T-helper 1 cell (primary cell): ENCODE measurements at places on chromosomes 6 and 20.

GRCh38 chr6:170043150-170043819 is 247.6 kb downstream of the DLL1 start:
- DNase-seq = no peak

DNA sequence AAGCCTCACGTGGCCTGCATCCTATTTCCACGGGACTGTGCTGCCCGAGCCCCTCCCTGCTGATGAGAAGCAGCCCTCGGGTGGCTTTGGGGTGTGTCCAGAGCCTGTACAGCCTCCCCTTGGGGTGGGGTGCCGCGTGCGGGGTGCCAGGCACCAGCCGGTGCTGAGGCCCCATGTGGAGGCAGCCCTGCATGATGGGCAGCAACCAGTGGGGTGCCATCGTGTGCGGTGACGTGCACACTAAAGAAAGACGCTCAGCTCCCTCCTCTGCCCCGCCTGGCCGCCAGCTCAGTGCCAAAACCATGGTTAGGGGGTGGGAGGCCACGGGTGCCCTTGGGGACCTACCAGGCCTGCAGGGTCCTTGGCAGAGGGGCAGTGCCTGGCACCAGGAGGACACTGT is 26.2 kb downstream of the NTSR1 start:
- no peak for DNase-seq

- DNase-seq = no peak
Measured at GRCh38 chr6:52519618-52520017, 57.2 kb downstream of the TRAM2 start.

DNA sequence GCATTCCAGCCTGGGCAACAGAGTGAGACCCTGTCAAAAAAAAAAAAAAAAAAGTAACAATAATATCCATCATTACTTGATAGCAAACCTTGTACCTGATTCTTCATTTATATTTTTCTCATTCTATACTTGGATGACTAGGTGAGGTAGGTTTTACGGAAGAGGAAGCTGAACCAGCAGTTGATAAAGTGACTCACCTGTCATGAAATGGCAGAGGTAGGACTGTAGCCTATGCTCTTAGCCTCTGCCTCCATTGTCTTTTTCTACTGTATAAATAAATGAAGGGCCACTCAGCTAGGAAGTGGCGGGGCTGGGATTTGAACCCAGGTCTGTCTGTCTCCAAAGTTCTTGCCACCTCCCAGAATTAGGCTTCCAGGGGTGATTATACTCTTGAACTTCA is 20.7 kb upstream of the EPB41L1 start:
- DNase-seq = no peak

GRCh38 chr20:35669681-35670080 is 5.0 kb upstream of the CPNE1 start:
- no peak for DNase-seq

GRCh38 chr6:109714611-109715010 is 23.5 kb downstream of the FIG4 start:
- no peak for DNase-seq

DNA sequence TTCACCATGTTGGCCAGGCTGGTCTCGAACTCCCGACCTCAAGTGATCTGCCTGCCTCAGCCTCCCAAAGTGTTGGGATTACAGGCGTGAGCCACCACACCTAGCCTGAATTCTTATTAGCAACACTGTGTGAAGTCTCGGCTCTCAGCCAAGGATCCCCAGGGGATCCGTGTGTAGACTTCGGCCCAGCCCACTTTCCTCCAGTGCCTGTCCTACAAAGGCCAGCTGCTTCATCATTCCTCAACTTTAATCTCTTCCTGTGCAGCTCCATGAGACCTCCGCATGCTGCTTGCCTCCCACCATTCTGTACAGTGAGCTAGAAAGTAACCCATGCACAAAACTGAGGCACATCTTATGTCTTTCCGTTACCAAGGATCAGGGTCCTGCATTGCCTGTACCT is 71.8 kb downstream of the SAMD3 start:
- DNase-seq = no peak

DNA sequence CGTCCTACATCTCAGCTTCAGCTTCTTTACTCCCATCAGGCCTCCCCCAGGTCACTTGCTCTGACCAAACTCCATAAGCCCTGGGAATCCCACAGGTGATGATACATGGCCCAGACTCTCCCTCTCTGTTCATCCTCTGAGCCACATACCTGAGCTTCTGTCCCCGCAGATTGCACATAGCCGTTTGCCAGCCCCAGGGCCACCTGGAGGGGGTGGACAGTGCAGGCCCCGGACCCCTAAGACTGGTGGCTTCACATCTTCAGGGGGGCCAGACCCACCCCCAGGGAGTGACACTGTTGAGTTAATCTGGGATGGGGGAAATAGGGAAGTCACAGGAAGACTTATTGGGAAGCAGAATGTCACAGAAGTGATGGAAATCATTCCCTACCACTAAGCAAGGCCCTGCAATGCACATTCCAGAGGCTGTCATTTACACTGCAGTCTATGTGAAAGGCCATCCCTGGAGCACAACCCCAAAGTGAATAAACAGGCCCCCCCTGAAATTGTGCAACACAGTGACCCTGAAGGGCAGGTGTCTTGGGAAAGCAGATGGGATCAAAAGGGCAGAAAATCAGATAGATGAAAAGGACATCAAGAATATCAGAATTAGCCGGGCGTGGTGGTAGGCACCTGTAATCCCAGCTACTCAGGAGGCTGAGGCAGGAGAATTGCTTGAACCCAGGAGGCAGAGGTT is 2.2 kb downstream of the RXRB start:
- DNase-seq = no peak

DNA sequence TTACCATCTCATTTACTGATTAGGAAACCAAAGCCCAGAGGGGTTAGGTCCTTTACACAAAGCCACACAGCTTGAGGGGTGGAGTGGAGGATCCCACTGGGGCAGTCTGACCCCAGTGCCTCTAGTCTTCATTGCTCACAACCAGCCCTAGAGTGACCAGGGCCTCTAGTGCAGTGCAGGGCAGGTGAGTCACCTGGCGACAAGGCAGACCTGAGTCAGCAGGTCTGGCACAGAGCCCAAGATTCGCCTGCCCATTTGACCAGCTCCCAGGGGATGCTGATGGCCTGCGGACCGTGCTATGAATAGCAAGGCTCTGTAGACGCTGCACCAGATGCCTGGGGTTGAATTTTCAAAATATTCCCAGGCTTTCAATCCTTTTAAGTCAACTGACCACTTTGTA is 29.9 kb downstream of the CDH26 start:
- DNase-seq = no peak

GRCh38 chr6:106439459-106439858 is 78.9 kb downstream of the CRYBG1 start:
- no peak for DNase-seq

DNA sequence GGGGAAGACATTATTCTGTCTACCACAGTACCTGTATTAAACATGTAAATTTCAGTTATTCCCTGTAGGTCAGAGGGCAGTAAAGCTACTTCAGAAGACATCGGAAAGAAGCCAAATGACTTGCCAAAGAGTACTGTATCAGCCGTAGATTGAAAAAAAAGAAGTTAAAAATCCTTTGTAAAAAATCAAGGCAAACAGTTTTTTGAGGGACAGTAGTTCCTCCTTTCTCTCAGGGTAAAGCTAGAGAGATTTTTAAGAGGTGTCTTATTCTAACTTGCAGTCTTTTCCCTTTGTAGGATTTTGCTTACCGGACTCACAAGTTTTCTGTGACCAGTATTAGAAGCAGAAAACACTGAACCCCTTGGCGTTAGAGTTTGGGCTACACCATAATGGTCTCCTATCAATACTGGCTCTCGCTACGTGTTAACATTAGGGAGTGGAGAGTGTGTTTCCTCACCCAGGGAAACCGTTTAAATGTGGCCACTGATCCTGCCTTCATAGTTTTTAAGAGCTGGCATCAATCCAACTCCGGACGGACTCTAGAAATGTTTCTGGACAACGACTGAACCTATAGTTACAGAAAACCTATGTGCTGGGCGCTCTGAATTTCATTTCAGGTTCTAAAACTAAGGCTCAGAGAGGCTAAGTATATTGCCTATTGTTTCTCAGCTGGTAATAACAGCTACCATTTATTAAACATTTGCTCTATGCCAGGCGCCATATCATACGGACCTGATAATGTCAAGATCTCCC is 1.3 kb upstream of the ASXL1 start:
- DNase-seq = no peak

GRCh38 chr20:34040300-34040995 is 46.7 kb downstream of the RALY start:
- no peak for DNase-seq

- no peak for DNase-seq
Measured at GRCh38 chr20:57208198-57208597, 58.2 kb downstream of the BMP7 start.

DNA sequence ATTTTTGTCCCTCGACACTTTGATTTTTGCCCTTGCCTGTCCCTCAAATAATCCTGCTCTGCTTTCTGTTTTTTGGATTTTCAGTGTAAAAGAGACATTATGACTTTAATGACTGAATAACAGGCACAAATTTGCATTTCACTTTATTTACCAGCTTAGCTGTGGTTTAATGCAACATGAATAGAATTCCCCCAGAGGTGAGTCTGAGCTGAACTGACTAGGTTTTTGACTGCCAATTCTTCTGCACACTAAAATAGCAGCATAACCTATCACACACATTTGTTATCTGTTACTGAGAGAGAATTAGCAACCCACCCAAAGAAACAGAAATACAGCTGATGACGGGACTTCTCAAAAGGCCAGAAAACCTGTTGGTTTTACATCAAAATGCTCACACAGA is 3.9 kb upstream of the RBM24 start:
- no peak for DNase-seq

DNA sequence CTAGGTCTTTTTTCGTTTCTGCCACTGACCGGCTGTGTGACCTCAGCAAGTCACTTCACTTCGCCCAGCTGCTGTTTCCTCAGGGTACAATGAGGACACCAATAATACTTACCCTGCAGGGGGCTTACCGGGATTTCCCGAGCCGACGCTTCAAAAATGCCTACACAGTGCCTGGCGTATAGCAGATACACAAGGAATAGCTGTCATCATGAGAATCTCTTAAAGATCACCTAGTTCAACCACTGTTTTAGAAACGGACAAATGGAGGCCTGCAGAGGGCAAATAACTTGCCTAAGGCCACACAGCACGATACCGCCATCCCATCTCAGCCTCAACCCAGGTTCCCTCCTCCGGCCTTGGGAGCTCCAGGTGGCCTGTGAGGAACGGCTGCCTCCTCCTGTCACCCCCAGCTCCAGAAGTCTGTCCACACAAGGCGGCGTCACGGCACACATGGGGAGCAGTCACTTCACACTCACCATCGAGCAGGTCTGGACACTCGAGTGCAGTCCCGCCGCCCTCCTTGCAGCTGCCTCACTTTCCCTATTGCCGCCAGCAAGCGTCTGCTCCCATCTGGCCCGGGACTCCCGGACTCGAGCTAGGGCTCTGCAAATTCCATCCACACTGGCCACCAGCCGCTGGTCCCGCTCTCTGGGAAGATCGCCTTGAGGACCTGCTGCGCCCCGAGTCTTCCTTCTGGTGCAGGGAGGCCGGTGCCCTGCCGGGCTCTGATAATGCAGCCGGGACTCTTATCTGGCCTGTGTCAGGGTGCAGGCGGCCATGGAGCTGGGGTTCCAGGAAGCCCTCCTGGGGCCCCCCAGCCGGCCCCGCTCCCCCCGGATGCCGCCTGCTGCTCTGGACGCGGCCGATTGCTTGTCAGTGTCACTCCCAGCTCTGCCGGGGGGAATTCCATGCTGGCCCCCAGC is at the start of gene RIPOR3:
RIPOR3 (minus strand) TSS at position 893 of the 923 bp plus-strand sequence; CDS start at position 479, 414 bp downstream.
- DNase-seq = no peak

DNA sequence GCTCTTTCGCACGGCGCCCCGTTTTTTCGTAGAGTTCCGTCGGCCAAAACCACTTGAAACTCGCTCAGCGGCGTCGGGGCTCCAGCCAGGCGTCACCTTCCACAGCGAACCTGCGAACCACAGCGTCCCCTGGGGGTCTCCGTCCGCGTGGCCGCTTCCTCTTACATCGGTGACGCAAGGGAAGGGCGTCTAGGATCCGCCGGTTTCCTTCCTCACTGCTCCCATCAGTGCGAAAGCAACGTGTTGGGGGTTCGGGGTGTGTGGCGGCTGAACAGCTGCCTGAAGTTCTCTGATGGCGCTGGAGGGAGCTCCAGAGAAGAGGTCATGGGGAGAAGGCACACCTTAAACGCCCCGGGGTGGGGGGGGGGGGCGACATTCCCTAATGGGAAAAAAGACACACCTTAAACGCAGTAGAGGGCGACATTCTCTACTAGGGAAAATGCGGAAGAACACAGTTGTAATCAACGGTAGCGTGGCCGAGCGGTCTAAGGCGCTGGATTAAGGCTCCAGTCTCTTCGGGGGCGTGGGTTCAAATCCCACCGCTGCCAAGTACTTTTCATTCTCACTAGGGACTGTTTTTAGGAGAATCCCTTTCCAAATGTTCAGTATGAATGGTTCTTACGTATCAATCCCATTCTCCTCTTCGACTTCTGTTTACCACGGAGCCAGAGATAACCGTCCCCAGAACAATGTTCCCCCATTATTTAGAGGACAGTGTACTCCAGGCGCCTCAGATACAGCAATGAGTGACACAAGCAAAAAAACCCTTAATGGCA is 16.4 kb downstream of the ZNF311 start:
- peak; percentile 74 for DNase-seq

- no peak for DNase-seq
Measured at GRCh38 chr6:148112851-148113319, 229.8 kb upstream of the SASH1 start.

- DNase-seq = no peak
Measured at GRCh38 chr6:116096979-116097816, 3.5 kb upstream of the NT5DC1 start.

DNA sequence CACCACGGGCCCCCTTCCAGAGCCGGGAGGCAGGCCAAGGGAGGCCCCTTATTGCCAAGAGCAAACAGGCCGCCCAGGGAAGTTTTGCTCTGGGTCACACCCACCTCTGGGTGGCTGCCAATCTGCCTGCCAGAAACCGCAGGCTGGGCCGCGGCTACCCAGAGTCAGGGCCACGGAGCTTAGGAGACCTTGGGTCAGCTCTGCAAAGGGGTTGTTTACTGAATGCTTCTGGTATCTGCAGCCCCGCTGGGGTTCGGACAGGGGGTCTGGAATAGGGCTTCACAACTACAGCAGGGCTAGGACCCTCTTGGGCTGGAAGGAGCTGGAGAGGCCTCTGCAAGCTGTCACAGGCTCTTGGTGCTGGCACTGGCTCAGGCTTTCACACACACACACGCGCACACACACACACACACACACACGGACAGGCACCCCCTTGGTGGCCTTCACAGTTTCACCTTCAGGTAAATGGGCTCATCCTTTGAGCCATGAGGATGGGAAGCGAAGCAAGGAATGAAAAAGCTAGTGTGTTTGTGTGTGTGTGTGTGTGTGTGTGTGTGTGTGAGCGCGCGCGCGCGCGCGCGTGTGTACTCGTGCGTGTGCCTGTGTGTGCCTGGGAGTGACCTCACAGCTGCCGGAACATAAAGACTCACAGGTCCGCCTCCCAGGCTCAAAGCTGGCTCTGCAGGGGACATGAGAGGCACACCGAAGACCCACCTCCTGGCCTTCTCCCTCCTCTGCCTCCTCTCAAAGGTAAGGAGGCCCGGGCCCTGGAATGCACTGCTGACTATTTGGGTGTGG is at the start of gene CCN5:
CCN5 (plus strand) TSS at position 669 of the 798 bp plus-strand sequence; CDS start at position 691, 22 bp downstream.
- DNase-seq = no peak

- DNase-seq = no peak
Measured at GRCh38 chr20:32158351-32158750, 48.8 kb downstream of the TM9SF4 start.

- DNase-seq = no peak
Measured at GRCh38 chr6:144931172-144932035, 646.3 kb downstream of the UTRN start.

GRCh38 chr6:88238901-88239300 is 72.8 kb upstream of the CNR1 start:
- no peak for DNase-seq

- DNase-seq = no peak
Measured at GRCh38 chr6:29561091-29561490, 1.6 kb upstream of the UBD start.
